Activated naive CD8-positive, alpha-beta T cell treated with anti-CD3 and anti-CD28 coated beads for 36 hours (primary cell): ENCODE measurements at places on chromosomes 4 and X. TPM values are rescaled to one million over a fixed set of nuclear protein-coding genes. Genes with fewer than 3 reads are reported as not detected.

The CNOT6L gene
- 88.8 TPM for total RNA-seq

DNA sequence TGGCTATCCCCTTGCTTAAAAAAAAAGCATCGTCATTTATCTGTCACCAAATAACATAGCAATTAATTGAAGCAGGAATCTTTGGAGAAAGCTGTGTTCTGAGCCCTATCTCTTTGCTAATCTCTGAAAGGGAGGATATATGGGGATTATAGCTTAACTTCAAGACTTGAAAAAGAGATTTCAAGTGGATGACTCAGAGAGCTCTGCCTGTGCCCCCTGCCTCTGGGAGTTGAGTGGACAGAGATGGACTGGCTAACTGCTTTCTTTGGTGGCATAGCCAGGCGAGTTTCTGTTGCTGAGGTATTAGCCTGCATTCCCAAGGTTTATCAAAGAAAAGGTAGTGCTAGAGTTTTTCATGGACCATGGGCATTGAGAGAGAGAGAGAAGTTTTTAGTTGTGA is 91.6 kb downstream of the DDIT4L start:
- no peak overlapping the region for H3K27ac ChIP-seq
- H3K36me3 ChIP-seq: peaks cover 2% of the 10 kb centered on the region
- no peaks in the 10 kb centered on the region for H3K27me3 ChIP-seq

DNA sequence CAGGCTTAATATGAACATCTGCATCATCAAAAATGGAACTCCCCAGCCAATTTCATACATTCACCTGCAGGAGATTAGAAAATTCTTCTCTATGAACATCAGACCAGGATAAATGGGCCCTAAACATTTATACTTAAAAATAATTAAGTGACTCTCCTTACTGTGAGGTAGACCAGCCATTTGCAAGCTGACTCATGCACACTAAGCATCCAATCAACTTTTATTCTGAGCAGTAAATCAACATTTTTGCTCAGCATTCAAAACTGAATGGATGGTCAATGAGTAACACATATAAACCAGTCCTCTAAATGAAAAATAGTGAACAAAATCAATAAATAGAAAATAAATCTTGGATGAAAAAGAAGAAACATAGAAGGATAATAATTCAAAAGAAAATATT is 19.9 kb upstream of the PCDH10 start:
- H3K27me3 ChIP-seq: no peaks in the 10 kb centered on the region
- no peak overlapping the region for H3K27ac ChIP-seq
- no peak for DNase-seq
- H3K4me1 ChIP-seq: no peaks in the 10 kb centered on the region
- H3K4me3 ChIP-seq: no peak overlapping the region
- H3K36me3 ChIP-seq: no peaks in the 10 kb centered on the region

GRCh38 chrX:153491351-153491914 is 3.3 kb upstream of the BGN start:
- H3K36me3 ChIP-seq: no peaks in the 10 kb centered on the region
- no peaks in the 10 kb centered on the region for H3K4me1 ChIP-seq
- H3K27ac ChIP-seq: no peak overlapping the region
- DNase-seq: no peak

DNA sequence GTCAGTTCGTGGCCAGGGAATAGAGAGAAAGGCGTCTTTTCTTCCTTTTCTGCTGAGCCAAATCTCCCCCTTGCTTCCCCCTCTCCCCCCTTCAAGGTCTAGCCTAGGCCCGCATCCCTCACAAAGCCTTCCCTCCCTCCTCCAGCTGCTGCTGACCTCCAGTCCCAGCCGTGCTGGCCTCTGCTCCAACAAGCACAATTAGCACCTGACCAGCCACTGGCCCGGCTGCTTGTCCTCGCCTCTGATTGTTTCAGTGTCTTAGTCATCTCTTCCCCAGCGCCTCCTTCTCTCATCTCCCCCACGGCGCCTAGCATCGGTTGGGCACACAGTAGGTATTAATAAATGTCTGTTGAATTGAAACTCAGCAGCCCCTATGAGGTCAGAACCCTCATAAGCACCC is 4.2 kb downstream of the ELF4 start:
- H3K27me3 ChIP-seq: no peaks in the 10 kb centered on the region
- no peak overlapping the region for H3K27ac ChIP-seq
